ENCODE measurements at places on chromosomes 12 and 14.

DNA sequence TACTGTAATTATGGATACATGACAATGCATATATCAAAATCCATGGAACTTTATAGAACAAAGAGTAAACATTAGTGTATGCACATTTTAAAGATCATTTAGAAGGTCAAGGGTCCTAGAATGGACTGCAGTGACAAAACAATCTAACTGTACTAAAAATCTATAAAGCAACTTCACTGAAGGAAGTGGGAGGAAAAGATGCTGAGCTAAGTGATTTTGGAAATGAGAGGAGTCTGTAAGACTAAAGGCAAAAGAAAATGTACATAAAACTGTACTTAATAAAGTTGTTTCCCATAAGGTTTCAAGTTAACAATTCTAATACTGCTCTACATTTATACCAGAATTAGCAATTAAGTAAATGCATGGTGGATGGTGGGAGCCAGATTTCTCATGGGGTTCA is 46.9 kb upstream of the HIF1A start:
- DNase-seq = no peak

DNA sequence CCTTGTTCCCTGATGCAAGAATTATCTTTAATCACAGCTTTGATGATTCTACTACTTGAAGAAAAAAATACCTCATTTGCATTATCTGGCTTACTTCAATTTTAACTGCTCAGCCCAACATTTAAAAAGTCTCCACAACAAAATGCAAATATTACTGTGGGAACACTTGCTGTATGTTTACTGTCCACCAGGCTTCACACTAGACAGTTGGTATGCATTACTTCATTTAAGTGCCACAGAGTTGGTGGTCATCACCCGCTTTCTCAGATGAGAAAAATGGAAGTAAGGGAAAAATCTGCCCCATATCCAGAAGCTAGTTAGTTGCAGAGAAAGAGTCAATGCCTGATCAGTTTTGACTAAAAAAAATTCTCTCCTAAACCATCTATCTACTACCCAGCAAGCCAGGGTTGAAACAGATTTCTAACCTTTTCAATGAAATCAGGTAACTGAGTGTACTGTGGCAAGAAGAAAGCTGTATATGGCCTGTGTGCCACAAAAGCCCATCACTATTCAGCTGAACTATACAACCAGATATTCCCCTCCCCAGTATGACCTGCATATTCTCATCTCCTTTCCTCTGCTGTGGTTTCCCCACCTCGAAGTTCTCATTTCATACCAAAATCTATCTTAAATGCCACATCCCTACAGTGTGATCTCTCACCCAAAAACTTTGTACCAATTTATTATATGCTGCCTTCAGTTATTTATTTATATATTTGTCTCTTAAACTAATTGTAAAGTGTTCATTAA is 90.3 kb downstream of the ATP2B1 start:
- DNase-seq = no peak

- DNase-seq = no peak
These were observed 13.7 kb downstream of the PLEKHG6 start for GRCh38 chr12:6323995-6324711.

GRCh38 chr14:21498540-21499526 is 12.3 kb downstream of the METTL3 start:
- DNase-seq = no peak

GRCh38 chr14:105126981-105127329 is 41.6 kb downstream of the JAG2 start:
- DNase-seq = no peak

GRCh38 chr12:47231456-47231855 is 151.7 kb upstream of the AMIGO2 start:
- DNase-seq = no peak

DNA sequence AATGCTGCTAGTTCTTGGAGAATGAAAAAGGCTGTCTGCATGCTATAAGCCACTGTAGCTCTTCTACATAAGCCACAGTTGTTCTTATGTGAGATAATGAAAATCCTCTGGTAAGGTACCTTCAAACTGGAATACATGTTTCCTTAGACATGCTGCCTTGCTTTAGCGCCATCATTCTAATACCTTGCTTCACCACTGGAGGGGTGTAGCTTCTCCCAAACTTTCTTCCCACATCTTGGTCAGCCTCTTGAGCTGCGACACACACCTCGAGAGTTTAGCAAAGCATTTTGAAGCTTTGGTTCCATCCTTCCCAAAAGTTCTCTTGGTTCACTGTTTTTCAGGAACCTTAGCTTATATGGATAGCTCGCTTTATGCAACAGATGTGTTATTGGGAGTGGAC is 69.5 kb downstream of the NKX2-1 start:
- DNase-seq = no peak

DNA sequence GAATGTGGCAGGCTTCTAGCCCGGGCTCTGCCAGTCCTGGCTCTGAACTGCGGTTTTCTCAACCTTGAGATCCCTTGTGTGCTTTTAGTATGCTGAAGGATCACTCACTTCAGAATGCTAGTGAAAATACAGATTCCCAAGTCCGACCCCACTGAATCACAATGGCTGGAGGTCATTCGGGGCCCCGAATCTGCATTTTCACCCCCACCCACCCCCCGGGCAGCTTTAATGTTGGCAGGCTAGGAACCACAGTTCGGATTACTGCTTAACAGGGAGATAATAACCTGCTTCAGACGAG is 573 bp upstream of the SUSD6 start:
- DNase-seq = no peak

- DNase-seq = no peak
These were observed 63.9 kb upstream of the MAP1LC3B2 start for GRCh38 chr12:116495260-116495659.

DNA sequence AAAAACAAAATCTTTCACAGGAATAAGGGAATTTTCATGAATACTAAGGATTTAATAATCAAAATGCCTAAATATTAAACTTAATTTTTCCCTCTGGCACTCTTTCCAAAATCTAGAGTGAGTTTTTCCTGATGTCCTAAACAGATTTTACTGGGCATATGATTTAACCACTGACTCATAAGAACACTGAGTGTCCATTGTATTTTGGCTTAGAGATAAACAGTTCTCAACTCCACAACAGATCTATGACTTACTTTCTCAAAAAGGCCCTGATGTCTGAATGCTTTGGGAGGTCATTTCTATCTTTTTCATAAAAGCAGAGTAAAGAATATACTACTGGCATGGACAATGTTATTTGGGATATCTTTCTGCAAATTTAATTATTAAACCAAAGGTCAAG is 15.0 kb downstream of the TMBIM4 start:
- DNase-seq = no peak

- DNase-seq = no peak
These were observed 8.3 kb downstream of the ATP2B1 start for GRCh38 chr12:89700191-89700810.

- no peak for DNase-seq
These were observed 44.5 kb upstream of the ZDHHC17 start for GRCh38 chr12:76719171-76720041.

DNA sequence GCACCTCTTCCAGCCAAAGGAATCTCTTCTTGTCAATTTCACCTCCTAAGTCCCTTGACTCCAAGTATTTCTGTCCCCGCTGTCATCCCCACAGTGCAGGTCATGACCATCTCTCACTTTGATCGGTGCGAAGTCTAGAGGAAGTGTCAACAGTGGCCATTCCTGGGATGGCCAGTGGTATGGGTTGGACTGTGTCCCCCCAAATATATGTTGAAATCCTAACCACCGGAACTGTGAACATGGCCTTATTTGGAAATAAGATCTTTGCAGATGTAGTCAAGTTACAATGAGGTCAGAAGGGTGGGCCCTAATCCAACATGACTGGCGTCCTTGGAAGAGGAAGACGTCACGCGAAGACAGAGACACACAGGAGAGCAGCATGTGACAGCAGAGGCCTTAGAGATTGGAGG is 155.9 kb upstream of the PRMT8 start:
- no peak for DNase-seq

GRCh38 chr14:76373456-76373855 is 2.5 kb upstream of the ESRRB start:
- no peak for DNase-seq

GRCh38 chr14:81192594-81192993 is 28.2 kb downstream of the GTF2A1 start:
- DNase-seq = no peak

Measured in activated T-cell treated with anti-CD3 and anti-CD28 coated beads for 48 hours (primary cell).